Fibroblast of lung (primary cell): ENCODE measurements at places on chromosomes 3 and 15.

DNA sequence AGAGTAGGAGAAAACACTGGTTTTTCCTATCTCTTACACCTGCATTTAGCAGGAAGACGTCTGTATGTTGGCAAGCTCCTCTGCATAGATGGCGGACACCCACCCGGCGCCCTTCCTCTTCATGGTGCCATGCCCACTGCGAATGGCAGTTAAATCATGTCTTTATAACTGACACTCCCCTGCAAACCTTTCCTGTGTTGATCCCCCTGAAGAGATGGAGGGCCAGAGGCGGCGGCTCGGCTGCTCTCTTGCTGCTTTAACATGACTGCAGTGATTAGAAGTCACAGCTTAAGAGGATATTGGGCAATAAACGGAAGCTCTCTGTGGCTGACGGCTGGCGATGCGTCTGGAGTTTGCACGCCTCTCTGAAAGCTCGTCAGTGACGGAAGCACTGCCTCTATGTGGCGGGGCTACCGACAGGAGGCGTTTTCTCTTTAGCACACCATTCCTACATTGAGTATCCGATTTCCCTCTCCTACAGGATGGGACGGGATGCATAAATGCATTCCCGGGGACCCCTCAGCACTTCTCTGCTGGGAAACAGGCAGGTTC, 25.5 kb upstream of the SNRPA1 start:
- peak; percentile 40 for DNase-seq

- DNase-seq = no peak
Observed at GRCh38 chr3:142210144-142210543, 15.2 kb downstream of the GK5 start.

GRCh38 chr3:130850843-130851242, 43.0 kb upstream of the ATP2C1 start:
- DNase-seq = no peak

DNA sequence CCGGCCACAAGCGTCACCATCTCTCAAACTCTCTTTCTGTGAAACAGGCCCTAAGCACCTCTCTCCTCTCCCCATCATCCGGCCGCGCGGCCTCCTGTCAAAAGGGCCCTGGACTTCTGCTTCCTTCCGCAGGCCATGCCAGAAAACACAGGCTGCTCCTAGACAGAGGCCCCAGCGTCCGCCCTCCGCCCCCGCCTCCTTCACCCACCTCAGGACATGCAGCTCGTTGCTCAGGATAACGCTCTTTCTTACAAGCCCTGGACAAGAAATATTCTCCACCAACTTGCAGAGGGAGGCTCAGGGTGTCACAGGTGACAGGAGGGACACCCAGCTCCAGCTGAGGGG, 212.0 kb downstream of the XXYLT1 start:
- no peak for DNase-seq

- peak; percentile 27 for DNase-seq
Observed at GRCh38 chr15:90435652-90436337, 47.8 kb downstream of the IQGAP1 start.

DNA sequence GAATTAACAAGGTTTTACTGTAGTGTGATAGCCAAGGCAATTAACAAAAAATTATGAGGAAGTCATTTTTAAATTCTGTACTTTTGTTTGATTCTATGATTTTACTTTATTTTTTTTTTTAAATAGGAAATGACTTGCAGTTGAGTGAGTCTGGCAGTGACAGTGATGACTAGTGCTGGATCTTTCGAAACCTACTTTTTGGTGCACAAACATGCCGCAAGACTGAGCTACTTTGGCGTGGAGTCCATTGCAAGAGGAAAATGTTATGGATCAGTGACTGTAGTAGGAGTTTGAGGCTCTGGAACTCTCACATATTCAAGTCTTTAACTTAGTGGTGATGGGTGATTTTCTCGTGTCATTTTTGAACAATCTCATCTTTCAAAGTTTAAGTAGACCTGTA, 11.6 kb downstream of the EAF1 start:
- peak; percentile 58 for DNase-seq

GRCh38 chr3:129934234-129935123, 40.0 kb upstream of the TRH start:
- peak; percentile 32 for DNase-seq

- DNase-seq = peak; percentile 91
Observed at GRCh38 chr3:99901200-99901926, 83.7 kb downstream of the CMSS1 start.

DNA sequence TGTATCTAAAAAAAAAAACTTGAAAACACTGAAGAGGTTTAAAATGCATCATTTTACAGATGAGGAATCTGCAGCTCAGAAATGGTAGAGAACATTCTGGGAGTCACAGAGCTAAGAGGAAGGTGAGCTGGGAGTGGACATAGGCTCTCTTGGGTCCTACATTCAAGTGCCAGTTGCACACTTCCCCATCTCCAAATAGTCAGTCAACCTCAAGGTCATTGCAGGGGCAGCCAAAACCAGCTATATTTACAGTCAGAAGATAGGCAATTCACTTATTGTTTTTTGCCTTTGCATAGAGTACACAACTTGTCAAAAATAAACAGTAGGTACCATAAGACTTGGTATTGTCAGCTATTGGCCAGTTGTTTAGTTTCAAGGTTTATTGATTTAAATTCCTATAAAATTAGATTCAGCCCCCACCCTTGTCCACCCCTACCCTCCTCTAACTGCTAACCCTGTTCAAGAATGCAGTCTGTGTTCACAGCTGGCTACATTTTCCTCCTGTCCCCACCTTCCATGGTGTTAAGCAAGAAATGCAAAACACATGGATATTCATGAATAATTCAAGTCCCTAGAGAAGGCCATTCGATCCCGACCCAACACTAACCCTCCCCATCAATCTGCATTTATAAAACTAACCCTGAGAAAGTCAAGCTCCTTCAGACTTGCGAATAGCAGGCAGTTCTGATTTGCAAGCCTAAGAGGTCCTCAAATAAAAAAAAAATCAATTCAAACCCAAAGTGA, 567.0 kb upstream of the MCTP2 start:
- DNase-seq = no peak
